ENCODE measurements at places on chromosomes 1 and 21. TPM values are rescaled to one million over a fixed set of nuclear protein-coding genes. Genes with fewer than 3 reads are reported as not detected.

Gene KCNA3
- total RNA-seq = 2.4 TPM

Gene ZSCAN20
- total RNA-seq = 8.0 TPM

Gene COL9A2
- total RNA-seq = 8.6 TPM

Gene GUCA2B
- total RNA-seq = not detected

Gene ZNF362
- 44.0 TPM for total RNA-seq

Gene GBP2
- 110 TPM for total RNA-seq

Gene FCGR1A
- total RNA-seq = 15.9 TPM

Gene SYT14
- total RNA-seq = not detected

Gene REN
- not detected for total RNA-seq

Gene CD48
- 6.8 TPM for total RNA-seq

DNA sequence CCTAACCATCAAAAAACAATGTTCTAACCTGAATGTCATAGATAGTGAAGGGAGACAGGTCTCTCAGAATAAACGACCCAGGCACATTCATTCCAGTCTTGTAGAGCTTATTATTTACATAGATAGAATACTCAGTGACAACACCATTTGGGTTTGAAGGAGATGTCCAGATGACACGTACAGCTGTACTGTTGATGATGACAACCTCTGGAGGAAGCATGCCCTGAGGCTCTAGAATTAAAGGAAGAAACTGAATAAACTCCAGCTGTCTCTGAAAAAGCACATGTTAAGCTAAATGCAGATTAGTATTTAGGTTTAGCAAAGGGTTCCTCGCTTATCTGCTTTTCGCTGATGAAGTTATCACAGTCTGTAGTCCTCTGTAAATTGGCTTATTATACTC is 277.2 kb downstream of the KCTD3 start:
- DNase-seq = no peak

DNA sequence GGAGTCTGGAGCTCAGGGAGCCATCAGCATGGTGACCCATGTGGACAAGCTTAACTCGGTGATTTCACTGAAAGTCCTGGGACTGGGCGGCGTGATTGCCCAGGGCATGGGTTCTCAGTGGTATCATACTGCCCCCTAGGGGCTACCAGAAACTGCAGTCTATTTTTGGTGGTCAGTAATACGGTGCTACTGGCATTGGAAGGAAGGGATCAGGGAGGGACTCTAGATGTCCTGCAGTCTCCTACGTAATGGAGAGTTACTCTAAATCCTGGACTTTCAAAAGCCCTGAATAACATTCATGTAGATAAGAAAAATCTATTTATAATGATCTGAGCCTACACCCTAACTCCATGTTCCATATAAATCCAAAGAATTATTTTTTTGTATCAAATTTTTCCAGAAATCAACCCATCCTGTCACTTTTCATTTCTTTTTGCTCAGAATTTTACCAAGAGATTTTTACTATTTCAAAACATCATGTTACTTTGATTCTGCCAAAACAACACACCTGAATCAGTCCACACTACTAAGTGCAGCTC is 37.3 kb downstream of the PABPC4 start:
- no peak for DNase-seq

- DNase-seq = no peak
Observed at GRCh38 chr1:112904831-112905261, 51.1 kb downstream of the SLC16A1 start.

- DNase-seq = no peak
Observed at GRCh38 chr1:184623404-184623803, 131.3 kb downstream of the EDEM3 start.

DNA sequence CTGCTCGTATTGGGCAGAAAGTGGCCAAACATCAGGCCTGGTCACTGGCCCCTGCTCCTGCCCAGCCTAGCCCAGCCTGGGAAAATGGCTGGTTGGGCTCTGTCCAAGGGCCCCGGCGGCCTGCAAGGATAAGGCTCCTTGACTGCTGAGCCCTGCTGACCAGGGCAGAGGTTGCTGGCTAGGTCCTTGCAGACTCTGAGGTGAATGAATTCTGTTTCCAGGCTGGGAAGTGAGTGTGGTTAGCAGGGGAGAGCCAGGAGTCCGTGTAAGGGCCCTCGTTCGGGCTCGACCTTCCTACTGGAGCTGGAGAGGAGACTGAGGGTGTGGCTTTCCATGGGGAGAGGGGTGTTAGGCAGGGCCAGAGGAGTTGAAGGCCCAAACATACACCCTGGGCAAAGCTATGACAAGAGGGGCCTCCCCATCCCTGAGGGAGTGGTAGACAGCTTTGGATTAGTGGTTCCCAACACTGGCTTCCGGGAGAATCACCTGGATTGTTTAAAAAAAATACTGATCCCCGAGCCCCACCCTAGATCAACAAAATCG is 20.6 kb downstream of the CSF1 start:
- peak; percentile 94 for DNase-seq

- no peak for DNase-seq
Observed at GRCh38 chr1:180691322-180691913, 59.6 kb downstream of the XPR1 start.

DNA sequence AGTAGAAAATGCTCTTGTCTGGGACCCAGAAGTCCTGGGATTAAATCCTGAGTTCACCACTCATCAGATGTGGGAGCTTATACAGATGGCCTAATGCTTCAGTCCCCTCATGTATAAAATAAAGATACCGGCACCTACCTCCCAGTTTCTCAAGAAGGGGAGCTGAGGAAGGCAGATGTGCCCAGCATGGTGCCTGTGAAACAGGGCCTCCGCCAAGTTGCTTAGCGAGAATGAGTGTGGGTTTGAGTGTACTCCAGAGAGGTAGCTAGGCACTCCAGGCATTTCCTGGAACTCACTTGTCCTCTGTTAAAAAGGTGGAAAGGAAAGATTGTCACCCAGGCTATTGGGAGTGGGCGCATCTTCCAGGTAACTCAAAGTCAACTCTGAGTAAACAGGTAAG is 37.8 kb downstream of the IER5 start:
- no peak for DNase-seq

DNA sequence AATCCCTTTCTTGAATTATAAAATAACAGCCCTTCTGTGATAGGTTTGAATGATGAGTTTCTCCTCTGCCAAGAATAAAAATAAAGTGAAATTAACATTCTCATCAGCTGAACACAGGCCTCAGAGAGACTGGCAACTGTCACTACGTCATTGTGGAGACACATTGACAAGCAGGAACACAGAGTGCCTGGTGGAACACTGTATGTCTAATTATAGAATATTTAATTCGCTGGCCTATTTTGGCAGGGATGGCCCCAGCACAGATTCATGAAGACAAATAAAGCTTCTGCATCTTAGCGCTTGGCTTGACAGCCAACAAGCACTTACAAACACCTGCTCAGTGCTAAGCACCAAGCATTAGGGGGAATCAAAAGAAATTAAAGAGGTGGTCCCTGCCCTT is 52.0 kb upstream of the SMYD2 start:
- DNase-seq = no peak

GRCh38 chr1:233057836-233058235 is 107.4 kb downstream of the NTPCR start:
- no peak for DNase-seq

DNA sequence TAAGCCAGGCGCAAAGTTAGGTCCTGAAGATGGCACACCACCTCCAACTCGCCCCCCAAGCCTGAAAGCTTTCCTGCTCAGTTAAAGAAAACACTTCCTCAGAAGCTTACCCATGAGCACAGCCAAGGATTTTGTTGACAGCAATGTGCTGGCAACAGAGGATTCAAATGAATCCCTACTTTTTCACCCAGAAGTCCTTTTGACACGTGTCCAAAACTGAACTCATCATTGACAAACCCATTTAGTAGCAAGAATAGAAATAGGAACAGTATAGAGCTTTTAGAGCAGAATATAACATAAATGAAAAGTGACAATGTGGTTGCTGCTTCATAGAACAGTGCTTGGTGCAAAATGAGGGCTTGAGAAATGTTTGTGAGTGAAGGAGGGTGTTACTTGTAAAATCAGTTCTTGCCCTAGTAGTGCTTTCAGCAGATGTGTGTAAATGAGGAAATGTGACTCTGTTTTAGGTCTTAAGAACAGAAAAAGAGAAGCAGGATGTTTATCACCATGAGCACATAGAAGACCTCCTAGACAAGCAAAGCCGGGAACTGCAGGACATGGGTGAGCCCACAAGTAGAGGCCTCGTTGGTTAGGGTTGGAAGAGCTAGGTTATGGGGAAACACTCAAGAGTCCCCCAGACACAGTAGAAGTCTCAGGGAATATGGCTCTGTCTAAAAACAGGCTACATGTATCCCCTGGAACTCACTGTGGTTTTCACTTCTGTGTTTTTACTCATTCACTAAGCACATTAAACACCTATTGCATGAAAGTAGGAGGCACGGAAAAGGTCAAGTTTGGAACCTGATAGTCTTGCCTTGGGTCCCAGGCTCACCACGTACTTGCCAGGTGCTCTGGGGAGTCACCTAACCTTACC is 48.6 kb upstream of the TMEM125 start:
- DNase-seq = no peak

DNA sequence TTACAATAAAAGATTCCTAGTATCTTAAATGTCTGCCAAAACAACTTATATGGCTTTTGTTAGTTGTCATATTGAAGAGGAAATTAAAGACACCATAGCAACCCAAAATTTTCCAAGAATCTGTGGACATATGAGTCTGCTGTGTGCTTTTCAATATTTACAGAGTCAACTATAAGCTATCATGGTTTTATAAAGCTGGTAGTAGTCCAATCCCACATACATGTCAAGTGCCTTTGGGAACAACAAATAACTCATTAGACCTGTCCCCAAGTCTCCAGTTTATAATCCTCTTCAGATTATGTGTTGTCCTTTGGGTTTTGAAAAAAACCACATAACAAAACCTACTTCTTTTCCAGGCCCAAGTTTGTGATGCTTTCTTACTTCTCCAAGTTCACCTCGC is 293.8 kb upstream of the USP25 start:
- DNase-seq = no peak

GRCh38 chr1:25134801-25135461 is 97.4 kb downstream of the SYF2 start:
- no peak for DNase-seq

DNA sequence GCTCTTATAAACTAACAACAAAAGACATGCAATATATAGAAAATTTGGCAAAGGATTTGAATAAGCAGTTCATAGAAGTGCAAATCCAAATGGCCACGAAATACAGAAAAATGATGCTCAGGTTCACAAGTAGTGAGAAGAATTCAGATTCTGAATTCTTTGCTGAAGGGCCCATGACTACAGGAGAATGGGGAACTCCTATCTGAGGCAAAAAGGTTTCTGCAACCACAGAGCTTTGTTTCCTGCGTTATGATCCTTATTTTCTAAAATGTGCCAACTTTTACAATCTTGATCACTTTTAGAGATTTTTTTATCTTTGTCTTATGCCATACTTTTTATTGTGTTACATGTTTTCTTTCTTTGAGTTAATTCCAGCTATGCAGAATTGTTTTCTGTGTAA is 91.3 kb downstream of the ITSN1 start:
- DNase-seq = no peak

DNA sequence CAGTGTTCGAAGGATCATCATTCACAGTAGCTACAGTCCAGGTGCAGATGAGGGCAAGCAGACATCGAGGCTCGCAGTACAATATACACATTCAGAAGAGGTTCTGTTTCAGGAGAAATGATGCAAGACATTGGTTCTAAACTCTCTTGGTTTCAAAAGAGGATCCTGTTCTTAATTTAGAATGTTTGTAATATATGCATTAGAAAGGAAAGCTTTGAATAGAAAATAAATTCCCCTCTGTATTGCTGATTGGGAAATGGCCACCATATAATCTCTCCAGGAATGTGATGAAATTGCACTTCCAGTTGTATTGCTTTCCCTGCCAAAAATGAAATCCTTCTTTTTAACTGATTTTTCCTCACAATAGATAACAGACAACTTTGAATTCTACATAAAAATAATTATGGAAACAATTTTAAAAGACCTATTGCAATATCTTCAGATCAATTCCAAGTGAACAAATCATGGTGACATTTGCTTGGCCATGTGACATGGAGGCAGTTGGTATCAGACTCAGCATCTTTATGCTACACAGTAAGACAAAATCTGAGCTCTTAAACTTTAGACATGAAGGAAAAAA is 27.6 kb upstream of the SIPA1L2 start:
- no peak for DNase-seq

DNA sequence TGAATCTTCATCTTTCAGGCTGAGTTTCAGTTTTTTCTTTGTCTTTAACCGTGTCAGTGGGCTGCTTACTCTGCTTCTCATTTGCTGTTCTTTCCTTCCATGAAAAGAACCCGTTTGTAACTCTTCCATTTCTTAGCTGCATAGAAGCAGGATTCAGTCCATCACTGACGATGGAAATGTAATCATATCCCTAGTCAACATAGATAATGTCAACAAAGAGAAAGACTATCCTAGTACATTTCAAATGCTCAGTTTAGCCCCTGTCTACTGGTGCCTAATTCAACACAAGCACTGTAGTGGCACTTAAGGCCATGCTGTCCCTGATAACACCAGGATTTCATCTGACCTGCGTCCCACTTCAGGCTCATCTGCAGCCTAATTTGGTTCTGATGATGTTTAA is 376 bp downstream of the GBP1 start:
- no peak for DNase-seq
